Thoracic aorta (tissue), 2 donors: ENCODE measurements at places on chromosomes 13 and 19. TPM values are rescaled to one million over a fixed set of nuclear protein-coding genes. Genes with fewer than 3 reads are reported as not detected.
A peak's percentile ranks its signal among the peaks of the same experiment; 100 is the strongest.

DNA sequence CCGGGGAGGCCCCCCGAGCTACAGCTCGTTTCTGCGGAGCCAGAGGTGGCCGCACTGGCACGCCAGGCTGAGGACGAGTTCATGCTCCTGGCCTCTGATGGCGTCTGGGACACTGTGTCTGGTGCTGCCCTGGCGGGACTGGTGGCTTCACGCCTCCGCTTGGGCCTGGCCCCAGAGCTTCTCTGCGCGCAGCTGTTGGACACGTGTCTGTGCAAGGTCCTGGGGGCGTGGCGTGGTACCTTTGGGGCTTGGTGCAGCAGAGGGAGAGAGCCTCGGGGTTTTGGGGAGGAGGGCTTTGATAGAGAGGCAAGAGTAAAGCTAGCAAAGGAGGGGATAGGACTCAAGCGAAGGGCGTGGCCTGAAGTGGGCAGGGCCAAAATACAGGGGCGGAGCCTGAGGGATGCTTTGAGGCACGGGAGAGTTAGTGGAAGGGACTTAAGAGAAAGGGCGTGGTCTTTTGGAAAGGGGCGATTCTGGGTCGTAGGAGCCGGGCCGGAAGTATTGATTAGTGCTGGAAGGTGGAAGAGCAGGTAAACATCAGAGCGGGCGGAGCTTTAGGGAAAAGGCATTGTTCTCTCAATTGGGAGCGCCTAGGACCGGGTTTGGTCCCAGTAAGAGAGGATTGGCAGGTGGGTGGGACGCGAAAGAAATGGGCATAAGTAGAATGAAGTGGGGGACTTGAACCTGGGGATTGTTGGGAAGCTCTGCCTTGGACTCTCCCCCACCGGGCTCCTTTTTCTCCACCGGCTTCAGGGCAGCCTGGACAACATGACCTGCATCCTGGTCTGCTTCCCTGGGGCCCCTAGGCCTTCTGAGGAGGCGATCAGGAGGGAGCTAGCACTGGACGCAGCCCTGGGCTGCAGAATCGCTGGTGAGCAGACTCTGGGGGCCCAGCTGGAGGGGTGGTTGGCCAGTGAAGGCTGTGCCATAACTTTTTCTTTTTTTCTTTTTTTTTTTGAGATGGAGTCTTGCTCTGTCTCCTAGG, 1.2 kb downstream of the PPM1N start:
- peaks cover 18% of the 10 kb centered on the region for H3K4me1 ChIP-seq
- H3K36me3 ChIP-seq, result no peaks in the 10 kb centered on the region
- no peaks in the 10 kb centered on the region for H3K27me3 ChIP-seq
- no peak for DNase-seq

DNA sequence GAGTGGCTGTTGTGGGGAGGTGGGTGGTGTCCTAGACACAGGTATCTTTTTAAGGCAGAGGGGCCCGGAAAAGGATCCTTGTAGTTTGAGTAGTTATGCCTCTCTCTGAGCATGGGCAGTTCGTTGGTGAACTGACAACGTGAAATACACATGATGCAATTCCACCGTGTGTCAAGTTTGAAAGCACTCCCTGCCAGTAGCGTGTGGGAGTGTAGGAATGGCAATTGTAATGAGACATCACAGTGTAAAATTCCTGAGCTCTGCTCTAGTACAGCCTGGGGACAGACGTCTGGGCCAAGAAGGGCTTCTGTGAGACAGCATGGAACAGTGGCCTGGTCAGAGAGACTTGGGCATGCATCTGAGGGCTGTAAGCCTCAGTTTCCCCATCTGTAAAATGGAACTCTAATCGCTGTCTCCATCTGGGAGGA, 10.4 kb upstream of the ASF1B start:
- H3K4me1 ChIP-seq, result peaks cover 11% of the 10 kb centered on the region
- DNase-seq, result no peak
- H3K27me3 ChIP-seq, result no peaks in the 10 kb centered on the region

GRCh38 chr19:55113570-55114039, 3.8 kb downstream of the PPP1R12C start:
- H3K27ac ChIP-seq, result peak overlapping the region; percentile 88
- H3K27me3 ChIP-seq, result no peaks in the 10 kb centered on the region
- peaks cover 2% of the 10 kb centered on the region for H3K36me3 ChIP-seq
- peak overlapping the region; percentile 75 for H3K4me3 ChIP-seq
- peaks cover 26% of the 10 kb centered on the region for H3K4me1 ChIP-seq
- peak; percentile 92 for DNase-seq

GRCh38 chr19:49558591-49558990, 21.8 kb downstream of the NOSIP start:
- H3K4me1 ChIP-seq, result no peaks in the 10 kb centered on the region
- H3K27me3 ChIP-seq, result no peaks in the 10 kb centered on the region
- peaks cover 43% of the 10 kb centered on the region for H3K36me3 ChIP-seq
- H3K4me3 ChIP-seq, result no peak overlapping the region

GRCh38 chr13:21079761-21080592, 18.6 kb upstream of the LATS2 start:
- peak overlapping the region; percentile 64 for H3K4me3 ChIP-seq
- no peak for DNase-seq
- H3K27ac ChIP-seq, result peak overlapping the region; percentile 55
- no peaks in the 10 kb centered on the region for H3K27me3 ChIP-seq
- no peaks in the 10 kb centered on the region for H3K36me3 ChIP-seq

GRCh38 chr19:42370626-42371175, 19.4 kb downstream of the CNFN start:
- H3K27ac ChIP-seq, result no peak overlapping the region
- no peak overlapping the region for H3K4me3 ChIP-seq
- peaks cover 4% of the 10 kb centered on the region for H3K36me3 ChIP-seq
- no peaks in the 10 kb centered on the region for H3K27me3 ChIP-seq

DNA sequence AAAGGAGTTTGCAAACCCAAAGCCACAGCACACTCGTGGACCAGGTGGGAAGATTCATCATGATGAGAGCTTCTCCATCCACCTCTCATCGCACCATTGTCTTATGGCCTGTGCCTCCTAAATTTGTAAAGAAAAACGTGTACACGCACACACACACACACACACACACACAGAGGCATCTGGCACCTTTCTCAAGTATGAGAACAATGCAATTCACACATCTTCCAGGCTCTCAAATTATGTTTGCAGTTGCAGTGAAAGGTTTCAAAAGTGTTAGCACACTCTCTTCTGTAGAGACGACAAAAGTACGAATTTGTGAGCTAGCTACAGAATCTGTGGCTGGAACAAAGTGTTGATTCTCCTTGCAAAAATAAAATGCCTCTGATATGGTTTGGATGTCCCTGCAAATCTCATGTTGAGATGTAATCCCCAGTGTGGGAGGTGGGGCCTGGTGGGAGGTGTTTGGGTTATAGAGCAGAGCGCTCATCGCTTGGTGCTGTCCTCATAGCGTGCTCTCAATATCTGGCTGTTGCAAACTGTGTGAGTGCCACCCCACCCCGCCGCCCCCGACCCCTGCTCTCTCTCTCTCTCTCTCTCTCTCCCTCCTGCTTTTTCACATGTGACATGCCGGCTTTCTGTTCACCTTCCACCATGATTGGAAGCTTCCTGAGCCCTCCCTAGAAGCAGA, 21.8 kb upstream of the RAB20 start:
- no peaks in the 10 kb centered on the region for H3K27me3 ChIP-seq
- H3K4me1 ChIP-seq, result no peaks in the 10 kb centered on the region
- H3K4me3 ChIP-seq, result no peak overlapping the region
- H3K27ac ChIP-seq, result no peak overlapping the region
- H3K36me3 ChIP-seq, result no peaks in the 10 kb centered on the region

DNA sequence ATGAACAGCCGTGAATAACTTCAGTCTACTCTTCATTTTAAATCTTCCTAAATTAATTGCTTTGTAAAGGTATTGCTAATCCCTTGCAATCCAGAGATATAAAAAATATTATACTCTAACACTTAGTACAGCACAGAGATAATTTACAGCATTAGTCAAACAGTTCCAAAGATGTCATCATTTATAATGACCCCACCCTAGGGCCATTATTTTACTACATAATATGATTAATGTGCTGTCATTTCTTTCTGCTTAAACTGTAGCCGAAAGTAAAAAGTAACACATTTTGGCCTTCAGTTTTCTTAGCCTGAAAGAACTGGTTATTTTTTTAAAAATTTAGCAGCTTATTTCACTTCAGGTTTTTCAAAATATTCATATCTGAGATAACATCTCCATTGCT, 256.3 kb upstream of the RFC3 start:
- H3K27ac ChIP-seq, result no peak overlapping the region
- peaks cover 9% of the 10 kb centered on the region for H3K4me1 ChIP-seq
- no peak for DNase-seq
- no peaks in the 10 kb centered on the region for H3K36me3 ChIP-seq

- no peaks in the 10 kb centered on the region for H3K4me1 ChIP-seq
- no peak overlapping the region for H3K4me3 ChIP-seq
- no peak for DNase-seq
- H3K36me3 ChIP-seq, result no peaks in the 10 kb centered on the region
- H3K27me3 ChIP-seq, result no peaks in the 10 kb centered on the region
- no peak overlapping the region for H3K27ac ChIP-seq
Measured at GRCh38 chr19:45200568-45200967, 22.0 kb downstream of the BLOC1S3 start.

GRCh38 chr19:30070198-30070967, 128.3 kb downstream of the URI1 start:
- no peaks in the 10 kb centered on the region for H3K4me1 ChIP-seq
- no peak for DNase-seq
- no peak overlapping the region for H3K4me3 ChIP-seq
- no peaks in the 10 kb centered on the region for H3K36me3 ChIP-seq

DNA sequence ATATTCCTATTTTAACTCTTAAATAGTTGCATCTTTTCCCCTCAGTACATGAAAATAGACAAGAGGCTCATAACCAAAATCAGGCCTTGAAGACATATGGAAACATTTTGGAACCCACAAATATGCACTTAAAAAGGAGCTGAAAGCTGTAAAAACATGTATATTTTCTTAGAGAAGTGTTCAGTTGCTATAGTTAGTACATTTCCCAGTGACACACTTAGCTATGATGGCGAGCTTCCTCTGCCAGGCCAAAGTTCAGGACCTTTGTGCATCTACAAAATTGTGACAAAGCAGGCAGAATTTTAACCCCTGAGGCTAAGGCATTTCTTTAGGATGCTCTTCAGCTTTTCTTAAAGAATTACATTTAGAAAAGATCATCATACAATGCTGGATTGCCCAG, 54.5 kb downstream of the RCBTB2 start:
- H3K36me3 ChIP-seq, result no peaks in the 10 kb centered on the region
- no peak overlapping the region for H3K4me3 ChIP-seq
- no peak for DNase-seq
- no peaks in the 10 kb centered on the region for H3K27me3 ChIP-seq
- H3K4me1 ChIP-seq, result peaks cover 7% of the 10 kb centered on the region
- H3K27ac ChIP-seq, result no peak overlapping the region

DNA sequence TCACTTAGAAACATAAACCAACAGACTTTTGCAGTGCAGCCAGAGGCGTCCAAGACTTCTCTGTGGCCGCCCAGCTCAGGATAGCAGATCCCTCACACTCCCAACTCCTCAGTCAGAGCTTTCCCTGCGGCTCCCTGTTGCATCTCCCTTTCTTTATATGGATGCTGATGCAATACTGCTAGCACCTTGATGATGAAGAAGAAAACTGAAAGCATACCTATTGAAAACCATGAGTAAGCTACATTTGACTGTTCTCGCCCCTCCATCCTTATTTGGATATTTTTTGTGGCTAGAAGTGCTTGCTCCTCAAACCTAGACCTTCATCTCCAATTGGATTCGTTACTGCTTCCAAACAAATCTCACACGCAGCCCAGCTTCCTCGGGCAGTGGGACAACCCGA, 57.3 kb upstream of the UBL3 start:
- no peaks in the 10 kb centered on the region for H3K4me1 ChIP-seq
- H3K27me3 ChIP-seq, result no peaks in the 10 kb centered on the region
- no peak overlapping the region for H3K4me3 ChIP-seq
- no peak for DNase-seq

DNA sequence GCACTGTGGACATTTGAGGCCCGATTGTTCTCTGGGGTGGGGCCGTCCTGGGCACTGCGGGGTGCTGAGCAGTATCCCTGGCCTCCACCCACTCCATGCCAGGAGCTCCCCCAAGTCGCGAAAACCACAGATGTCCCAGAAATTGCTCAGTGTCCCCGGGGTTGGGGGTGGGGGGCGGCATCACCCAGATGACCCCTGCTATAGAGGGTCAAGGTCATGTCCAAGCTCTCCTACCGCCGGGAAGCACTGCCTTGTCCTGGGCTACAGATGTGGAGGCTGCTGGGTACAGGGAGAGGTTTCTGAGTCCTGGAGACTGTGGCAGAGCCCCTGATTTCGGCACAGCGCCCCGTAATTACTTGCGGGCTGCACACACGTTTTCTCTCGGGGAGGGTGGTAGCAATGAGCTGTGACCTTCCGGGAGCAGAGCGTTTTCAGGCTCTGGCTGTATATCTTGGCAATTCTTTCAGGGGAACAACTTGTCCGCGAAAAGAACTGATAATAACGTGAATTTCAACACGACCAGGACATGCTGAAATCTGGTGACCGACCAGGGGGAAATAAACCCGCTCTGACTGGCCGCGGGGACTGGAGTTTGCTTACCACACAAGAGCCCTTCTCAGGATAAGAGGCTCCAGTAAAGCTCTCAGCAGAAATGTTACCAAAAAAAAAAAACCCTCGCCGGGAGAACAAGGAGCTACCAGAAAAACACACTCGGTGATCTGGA, 68.1 kb downstream of the GNG7 start:
- H3K27me3 ChIP-seq, result no peaks in the 10 kb centered on the region
- peak; percentile 63 for DNase-seq
- H3K27ac ChIP-seq, result peak overlapping the region; percentile 98
- H3K4me3 ChIP-seq, result peak overlapping the region; percentile 65

GRCh38 chr13:95480791-95481780, 71.4 kb upstream of the CLDN10 start:
- no peak overlapping the region for H3K4me3 ChIP-seq
- no peak overlapping the region for H3K27ac ChIP-seq
- H3K27me3 ChIP-seq, result no peaks in the 10 kb centered on the region
- no peaks in the 10 kb centered on the region for H3K36me3 ChIP-seq
- peaks cover 14% of the 10 kb centered on the region for H3K4me1 ChIP-seq

- H3K4me3 ChIP-seq, result no peak overlapping the region
- no peak for DNase-seq
- no peaks in the 10 kb centered on the region for H3K4me1 ChIP-seq
- no peaks in the 10 kb centered on the region for H3K27me3 ChIP-seq
- H3K36me3 ChIP-seq, result no peaks in the 10 kb centered on the region
- H3K27ac ChIP-seq, result no peak overlapping the region
Measured at GRCh38 chr13:79655509-79655908, 174.6 kb downstream of the NDFIP2 start.

The ZNF749 gene
- total RNA-seq, result 3.0 TPM

The CERS4 gene
- 21.9 TPM for total RNA-seq

The BRCA2 gene
- 1.5 TPM for total RNA-seq

The CNFN gene
- not detected for total RNA-seq

The IFNL3 gene
- not detected for total RNA-seq

The TLE6 gene
- 7.8 TPM for total RNA-seq
